Naive thymus-derived CD8-positive, alpha-beta T cell (primary cell): ENCODE measurements at places on chromosomes 6 and 20.
A peak's percentile ranks its signal among the peaks of the same experiment; 100 is the strongest.

DNA sequence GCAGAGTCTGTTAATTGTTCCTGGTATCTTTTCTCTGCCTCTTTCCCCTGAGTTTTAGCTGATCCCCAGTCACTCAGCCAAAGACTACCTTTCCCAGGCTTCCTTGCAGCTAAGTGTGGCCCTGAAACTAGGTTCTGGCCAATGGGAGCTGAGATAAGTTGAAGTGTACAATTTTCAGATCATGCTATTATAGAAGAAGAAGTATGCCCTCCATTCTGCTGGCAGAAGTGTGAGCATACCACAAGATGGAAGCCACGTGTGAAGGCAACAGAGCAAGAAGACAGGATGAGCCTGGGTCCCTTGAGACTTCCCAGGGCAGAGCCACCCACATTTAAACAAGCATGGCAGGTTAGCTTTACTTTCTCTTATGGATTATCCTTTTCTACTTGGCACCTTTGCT, 273.2 kb downstream of the HIVEP2 start:
- DNase-seq = no peak

GRCh38 chr6:108117427-108118358, 43.2 kb upstream of the OSTM1 start:
- DNase-seq = no peak

DNA sequence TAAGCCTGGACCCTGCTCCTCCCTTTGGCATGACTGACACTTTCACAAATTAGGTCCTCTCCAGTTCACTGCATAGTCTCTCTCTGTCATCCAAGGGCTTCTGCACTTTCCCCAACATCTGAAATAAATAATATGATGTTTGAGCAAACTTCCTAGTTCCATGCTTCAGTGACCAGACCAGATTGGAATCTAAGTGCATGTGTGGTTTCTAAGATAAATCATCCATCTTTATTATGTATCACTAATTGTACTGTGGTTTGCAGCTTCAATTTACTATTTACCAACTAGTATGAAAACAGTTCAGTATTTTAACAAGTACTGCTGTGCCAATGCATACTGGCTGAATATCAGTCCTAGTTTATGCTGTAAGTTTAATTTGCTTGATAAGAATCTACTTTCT, 18.7 kb downstream of the SESN1 start:
- DNase-seq = no peak

- no peak for DNase-seq
Measured at GRCh38 chr6:51200676-51201075, 382.0 kb downstream of the TFAP2B start.

- DNase-seq = no peak
Measured at GRCh38 chr6:3753228-3753835, 1.8 kb upstream of the PXDC1 start.

DNA sequence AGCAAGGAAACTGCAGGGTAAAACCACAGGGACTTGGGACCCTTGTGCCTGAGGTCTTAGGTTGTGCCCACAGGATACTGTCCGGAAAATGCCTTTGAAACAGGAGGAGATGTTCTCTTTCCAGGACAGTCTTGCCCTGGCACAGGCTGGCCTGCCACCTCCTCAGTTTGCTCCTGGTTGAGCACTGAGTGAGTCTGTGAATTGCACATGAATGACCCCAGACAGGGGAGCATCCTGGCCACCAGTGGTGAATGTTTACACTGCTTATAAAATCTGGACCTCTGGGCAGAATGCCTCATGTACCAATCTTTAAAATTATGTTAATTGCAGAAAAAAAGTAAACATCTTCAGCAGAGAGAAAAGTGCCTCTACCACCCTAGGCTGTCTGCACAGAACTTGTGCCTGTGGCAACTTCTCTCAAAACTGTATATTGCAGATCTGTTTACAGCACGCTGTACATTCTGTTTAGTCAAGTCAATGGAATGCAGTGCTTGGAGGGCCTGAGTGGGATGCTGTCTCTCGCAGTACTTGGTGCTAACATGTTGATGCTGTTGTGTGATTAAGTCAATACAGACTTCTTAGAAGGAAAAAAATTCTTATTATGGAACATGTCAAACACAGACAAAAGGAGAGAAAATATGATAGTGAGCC, 242.1 kb downstream of the SOD2 start:
- no peak for DNase-seq

DNA sequence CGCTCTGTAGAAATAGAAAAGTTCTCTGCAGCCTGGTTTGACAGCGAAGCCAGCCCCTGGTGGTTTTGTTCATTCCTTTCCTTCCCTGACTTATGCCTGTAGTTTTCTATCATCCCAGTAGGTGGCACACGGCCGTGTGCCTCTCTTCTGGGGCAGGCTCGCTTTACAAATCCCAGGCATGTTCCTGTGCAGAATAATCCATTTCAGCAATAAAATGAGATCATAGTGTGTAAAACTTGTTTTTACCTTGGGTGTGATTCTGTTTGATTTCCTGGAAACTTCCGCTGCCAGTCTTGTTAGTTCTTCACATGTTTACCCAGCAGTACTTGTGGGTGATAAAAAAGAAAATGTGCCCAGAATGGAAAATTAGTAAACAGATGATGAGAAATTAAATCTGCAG, 7.4 kb upstream of the INSM1 start:
- DNase-seq = no peak

GRCh38 chr20:44747166-44748004, 1.7 kb downstream of the KCNK15 start:
- peak; percentile 62 for DNase-seq

GRCh38 chr6:88513471-88513870, 347.3 kb upstream of the CNR1 start:
- DNase-seq = no peak

GRCh38 chr20:11098888-11099287, 425.1 kb upstream of the JAG1 start:
- DNase-seq = no peak

- DNase-seq = no peak
Measured at GRCh38 chr6:30790724-30791383, 46.5 kb upstream of the IER3 start.

DNA sequence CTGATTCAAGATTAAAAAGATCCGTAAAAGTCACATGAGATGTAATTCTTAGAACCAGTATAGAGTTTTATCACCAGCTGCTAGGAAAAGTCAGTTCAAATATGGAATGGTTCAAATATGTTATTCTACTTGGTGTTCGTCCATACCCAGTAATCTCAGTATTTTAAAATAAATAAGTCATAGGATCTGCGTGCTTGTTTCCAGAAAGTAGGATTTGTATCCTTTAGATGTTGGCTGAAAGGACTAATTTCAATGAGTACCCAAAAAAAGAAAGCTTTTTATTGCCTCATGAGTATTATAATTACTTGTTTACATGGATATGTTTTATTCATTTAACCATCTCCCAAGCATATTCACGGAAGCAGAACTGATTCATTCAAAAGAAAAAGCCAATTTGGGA, 12.2 kb downstream of the TPD52L1 start:
- DNase-seq = no peak

DNA sequence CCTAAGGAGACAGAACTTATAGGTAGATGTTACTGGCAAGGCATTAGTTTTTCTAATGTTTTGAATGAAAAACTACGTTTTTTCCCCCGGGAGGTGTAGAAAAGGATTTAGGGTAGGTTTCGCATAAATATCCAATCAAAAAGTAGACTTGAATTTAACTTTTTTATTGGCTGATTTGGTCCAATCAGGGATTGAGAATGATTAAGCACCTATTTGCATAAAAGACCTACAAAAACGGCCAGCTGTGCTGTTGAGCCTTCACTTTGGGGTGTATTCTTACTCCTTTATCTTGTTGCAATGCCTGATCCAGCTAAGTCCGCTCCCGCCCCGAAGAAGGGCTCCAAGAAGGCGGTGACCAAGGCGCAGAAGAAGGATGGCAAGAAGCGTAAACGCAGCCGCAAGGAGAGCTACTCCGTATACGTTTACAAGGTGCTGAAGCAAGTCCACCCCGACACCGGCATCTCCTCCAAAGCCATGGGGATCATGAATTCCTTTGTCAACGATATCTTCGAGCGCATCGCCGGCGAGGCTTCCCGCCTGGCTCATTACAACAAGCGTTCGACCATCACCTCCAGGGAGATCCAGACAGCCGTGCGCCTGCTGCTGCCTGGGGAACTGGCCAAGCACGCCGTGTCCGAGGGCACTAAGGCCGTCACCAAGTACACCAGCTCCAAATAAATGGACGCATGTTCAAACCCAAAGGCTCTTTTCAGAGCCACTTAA, 113.5 kb upstream of the BTN3A2 start:
- DNase-seq = peak; percentile 15

DNA sequence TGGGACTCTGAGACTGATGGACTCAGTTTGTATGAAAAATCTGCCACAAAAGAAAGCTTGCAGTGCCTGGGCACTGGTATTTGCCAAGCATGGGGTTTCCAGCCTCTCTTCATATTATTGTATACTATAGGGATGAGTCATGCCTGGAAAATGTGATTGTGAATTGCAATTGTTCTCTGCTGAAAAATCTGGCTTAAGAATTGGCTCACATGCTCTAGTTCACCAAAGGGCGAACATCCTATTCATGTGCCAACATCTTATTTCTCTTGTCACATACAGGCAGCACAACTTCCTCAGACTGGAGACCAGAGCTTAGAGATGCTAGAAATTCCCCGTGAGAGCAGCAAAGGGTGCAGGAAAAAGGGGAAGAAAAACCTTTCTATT, 103.6 kb upstream of the KCNK16 start:
- DNase-seq = no peak

GRCh38 chr6:46103441-46104115, 26.2 kb upstream of the ENPP4 start:
- no peak for DNase-seq

GRCh38 chr6:154548130-154548830, 37.8 kb upstream of the CNKSR3 start:
- DNase-seq = no peak

- no peak for DNase-seq
Measured at GRCh38 chr6:158628542-158628941, 16.0 kb downstream of the DYNLT1 start.

DNA sequence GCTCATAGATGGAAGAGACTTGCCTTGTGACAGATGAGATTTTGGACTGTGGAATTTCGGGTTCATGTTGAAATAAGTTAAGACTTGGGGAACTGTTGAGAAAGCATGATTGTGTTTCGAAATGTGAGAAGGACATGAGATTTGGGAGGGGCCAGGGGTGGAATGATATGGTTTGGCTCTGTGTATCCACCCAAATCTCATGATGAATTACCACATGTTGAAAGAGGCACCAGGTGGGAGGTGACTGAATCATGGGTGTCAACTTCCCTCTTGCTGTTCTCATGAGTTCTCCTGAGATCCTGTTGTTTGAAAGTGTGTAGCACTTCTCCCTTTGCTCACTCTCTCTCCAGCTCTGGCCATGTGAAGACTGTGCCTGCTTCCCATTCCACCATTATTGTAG, 17.9 kb downstream of the AHI1 start:
- DNase-seq = no peak

GRCh38 chr6:1524040-1524480, 85.7 kb upstream of the FOXC1 start:
- peak; percentile 56 for DNase-seq

GRCh38 chr6:106631346-106631745, 2.0 kb downstream of the QRSL1 start:
- DNase-seq = no peak

- DNase-seq = no peak
Measured at GRCh38 chr20:3383878-3384495, 23.5 kb downstream of the DNAAF9 start.

DNA sequence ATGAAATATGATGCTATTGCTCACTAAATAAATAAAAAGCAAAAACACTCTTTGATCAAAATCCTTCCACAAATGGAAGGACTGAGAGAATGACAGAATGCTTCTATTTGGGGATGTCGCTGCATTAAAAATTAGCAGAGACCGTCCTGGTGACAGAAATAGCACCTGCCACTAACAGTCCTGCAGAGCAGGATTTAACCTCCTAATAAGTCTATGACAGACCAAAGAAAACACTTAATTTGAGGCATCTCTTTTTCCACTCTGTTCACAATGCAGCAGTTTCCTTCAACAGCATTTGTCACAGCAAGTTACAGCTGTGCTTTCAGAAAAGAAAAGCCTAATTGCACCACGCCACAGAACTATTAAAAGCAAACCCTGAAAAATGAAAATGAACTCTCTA, 140.6 kb upstream of the BEND6 start:
- DNase-seq = no peak

DNA sequence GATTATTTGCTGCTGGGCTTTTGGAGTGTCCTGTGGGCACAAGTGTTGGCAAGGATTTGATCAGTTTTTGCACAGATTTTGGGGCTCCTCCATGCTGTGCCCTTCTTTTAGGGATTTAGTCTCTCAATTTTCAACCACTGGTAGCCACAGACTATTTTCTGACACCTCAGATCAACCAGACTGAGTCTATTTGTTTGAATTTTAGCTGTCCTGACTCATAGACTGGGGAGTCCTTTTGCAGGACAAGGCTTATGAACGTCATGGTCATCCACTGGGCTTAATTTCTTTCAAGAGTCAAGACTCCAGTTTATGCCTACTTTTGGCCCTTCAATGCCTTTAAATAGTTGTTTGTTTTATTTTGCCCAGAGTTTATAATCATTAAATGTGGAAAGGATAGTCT, 59.3 kb downstream of the BCKDHB start:
- DNase-seq = no peak

DNA sequence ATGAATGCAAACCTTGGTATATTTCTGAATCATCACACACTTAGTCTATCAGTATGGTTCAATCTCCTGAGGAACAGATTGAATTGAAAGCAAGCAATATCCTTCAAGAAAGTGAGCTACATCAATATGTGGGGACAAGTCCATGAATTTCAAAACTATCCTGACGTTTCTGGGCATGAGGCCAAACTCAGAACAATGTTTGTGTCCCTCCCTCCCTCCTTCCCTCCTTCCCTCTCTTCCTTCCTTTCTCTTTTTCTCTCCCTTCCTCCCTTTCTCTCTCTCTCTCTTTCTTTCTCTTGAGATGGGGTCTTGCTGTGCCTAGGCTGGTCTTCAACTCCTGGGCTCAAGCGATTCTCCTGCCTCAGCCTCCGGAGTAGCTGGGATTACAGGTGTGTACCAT, 27.9 kb upstream of the SYNCRIP start:
- DNase-seq = no peak

- no peak for DNase-seq
Measured at GRCh38 chr6:90465686-90466085, 121.2 kb downstream of the MAP3K7 start.

GRCh38 chr6:151068761-151069312, 170.9 kb upstream of the AKAP12 start:
- DNase-seq = no peak

GRCh38 chr6:64520050-64520449, 884.4 kb downstream of the PHF3 start:
- DNase-seq = no peak
